NCI-H187 treated with DMSO at 0.1 percent for 48 hours (cell line): ENCODE measurements at places on chromosomes 1 and 21.

GRCh38 chr21:41742073-41742875 is 24.6 kb downstream of the RIPK4 start:
- no peak for DNase-seq

GRCh38 chr1:170402476-170403311 is 129.3 kb upstream of the GORAB start:
- DNase-seq = no peak

- no peak for DNase-seq
Observed at GRCh38 chr1:42322577-42322976, 12.5 kb downstream of the FOXJ3 start.

DNA sequence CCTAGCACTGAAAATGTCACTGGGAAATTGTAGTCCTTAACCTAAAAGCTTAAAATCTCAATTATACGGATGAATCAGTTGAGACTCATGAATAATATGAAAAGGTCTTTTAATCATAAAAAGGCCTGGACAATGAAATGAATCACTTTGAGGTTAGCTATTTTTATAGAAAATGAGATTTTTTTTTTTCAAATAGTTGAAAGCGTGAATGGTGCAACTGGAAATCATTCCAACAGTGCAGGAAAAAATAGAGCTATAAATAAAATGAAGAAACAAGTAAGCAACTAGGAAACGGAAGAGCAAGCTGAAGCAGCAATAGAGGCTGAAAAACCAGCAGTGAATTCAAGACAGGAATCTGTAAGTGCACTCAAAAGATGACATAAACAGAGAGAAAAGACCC is 142.9 kb downstream of the BACH1 start:
- no peak for DNase-seq

GRCh38 chr1:210447456-210448057 is 118.9 kb downstream of the HHAT start:
- DNase-seq = no peak
